Activated CD4-positive, alpha-beta T cell treated with anti-CD3 and anti-CD28 coated beads, Interleukin-10, Interleukin-2, amounts not matched to agents 100 ng/mL and 50 ng/mL, durations not matched to agents 16 hours and 8 hours (primary cell): ENCODE measurements at places on chromosomes 3 and 15.

- no peak for DNase-seq
Observed at GRCh38 chr15:101411085-101411484, 78.4 kb downstream of the PCSK6 start.

DNA sequence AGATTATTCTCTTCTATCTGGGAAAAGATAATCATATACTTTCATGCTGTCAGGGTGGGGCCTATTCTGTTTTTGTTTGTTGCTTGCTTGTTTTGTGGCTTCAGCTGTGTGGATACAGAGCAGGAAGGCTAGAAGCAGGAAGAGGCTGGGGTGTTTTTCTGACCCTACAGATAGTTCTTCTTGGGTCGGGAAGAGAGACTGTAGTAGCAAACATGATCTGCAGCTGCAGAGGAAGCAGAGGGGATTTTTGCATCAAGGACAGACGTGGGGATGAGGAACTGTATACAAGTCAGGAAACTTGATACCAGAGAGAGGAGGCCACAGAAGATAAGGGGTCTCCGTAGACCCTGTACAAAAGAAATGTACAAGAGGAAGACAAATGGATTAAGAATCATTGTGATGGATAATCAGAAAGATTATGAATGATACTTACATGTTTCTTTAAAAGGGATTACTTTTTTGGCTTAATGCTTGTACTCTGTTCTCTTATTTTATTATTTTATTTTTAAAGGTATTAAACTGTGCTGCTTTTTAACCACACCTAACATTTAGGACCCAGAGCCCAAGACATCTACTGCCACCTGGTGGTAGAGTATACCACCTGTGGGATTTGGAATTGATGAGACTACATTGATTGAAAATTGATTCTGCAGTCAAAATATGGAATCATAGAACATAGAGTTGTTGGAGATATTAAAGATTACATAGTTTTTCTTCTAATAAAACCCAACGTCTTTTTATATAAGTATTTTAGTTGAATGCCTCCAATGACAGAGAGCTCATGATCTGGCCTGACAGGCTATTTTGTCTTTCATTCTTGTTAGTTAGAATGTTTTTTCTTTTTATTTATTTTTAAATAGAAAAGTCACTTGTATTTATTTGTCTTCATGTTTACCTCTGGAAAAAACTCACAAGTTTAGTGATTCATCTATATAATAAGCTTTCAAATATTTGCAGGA lies 87.3 kb upstream of the ROPN1 start:
- peak; percentile 47 for DNase-seq

DNA sequence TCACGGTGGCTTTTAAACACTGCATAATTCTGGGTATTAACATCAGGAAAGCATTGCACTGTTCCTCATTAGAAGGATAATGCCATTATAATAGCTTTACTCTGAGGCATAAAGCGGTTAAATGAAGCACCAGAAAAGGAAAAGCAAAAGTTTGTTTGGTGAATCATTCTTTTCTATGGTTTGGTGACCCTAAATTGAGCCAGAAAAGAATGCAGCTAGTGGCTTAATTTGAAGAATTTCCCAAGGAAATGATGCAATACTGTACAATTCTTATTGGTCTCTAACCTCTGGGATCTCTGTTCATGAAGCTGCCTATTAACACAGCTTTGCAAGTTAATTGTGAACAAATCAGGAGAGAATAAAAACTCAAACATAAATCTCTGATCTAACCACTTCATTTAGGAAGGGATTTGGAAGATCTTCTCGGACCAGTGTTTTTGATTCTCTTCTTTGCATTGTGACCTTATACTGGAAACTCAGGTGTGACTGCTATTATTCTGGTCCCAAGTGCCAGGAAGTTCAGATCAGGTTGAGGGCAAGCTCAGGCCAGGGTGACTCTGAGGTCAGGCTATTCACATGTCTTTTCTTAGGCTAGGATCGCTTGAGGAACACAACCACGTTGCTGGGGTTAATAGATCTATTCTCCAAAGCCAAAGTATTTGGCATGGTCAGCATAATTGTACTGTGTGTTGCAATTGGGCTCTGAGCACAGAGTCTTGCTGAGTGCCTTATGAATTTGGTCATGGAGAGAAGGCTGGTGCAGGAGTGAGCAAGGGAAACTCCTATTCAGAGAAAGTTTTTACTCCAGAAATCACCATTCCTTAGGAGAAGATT lies 11.3 kb upstream of the DLG1 start:
- peak; percentile 41 for DNase-seq

GRCh38 chr3:101381809-101382208 lies 61.4 kb upstream of the IMPG2 start:
- peak; percentile 48 for DNase-seq

DNA sequence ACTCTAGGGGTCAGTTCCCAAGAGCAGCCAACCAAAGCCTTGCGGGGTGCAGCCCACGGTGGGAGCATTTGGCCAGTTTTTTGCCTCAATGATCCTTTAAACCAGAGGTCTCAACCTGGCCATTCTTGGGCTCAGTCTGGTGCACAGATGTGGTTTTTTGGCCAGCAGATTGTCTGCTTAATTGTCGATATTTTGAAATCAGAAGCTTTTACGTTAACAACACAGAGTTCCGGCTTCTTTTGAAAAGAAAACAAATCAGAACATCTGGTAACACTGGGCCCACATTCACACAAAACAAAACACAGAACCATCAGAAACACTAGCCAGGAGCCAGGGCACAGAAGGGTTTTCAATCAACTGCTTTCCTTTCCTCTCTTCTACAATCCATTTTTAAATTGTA lies 127.7 kb downstream of the XXYLT1 start:
- no peak for DNase-seq

DNA sequence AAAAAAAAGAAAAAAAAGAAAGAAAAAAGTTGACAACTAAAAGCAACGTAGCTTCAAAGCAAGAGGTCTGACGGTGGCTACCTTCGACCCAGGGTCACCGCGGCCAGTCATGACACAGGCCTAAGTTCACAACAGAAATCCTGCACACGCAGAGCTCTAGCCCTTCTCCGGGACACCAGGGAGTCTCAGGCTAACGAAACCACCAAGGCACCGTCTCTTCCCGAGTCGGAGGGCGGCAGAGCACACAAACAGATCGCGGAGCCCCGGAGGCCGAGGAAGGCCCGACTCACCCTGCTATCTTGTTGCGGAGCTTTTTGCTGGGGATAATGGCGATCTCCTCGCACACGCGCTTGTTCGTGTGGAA lies 584 bp downstream of the RPS17 start:
- no peak for DNase-seq

DNA sequence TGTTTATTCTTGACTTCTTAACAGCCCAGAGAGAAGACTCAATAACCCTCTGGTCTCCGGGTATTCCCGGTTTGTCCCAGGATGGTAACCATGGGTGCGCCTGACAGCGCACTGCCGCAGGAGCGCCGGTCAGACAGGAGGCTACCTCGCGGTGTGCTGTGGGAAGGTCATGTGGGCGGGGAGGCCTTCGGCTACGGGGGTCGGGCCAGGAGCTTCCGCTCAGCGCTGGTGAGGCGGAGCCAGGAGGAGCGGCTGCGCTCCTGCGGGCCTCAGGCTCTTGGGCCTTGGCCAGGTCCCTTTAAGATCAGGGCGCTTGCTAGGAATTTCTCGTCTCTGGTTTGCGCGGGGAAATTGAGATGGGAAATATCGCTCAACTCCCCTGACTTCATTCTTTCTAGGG lies 182.3 kb upstream of the NDN start:
- no peak for DNase-seq

- DNase-seq = no peak
Observed at GRCh38 chr3:29215948-29216347, 64.9 kb upstream of the RBMS3 start.

GRCh38 chr3:117063930-117064329 lies 354.4 kb downstream of the TUSC7 start:
- DNase-seq = no peak

GRCh38 chr3:192444096-192444790 lies 283.1 kb downstream of the FGF12 start:
- DNase-seq = peak; percentile 62

DNA sequence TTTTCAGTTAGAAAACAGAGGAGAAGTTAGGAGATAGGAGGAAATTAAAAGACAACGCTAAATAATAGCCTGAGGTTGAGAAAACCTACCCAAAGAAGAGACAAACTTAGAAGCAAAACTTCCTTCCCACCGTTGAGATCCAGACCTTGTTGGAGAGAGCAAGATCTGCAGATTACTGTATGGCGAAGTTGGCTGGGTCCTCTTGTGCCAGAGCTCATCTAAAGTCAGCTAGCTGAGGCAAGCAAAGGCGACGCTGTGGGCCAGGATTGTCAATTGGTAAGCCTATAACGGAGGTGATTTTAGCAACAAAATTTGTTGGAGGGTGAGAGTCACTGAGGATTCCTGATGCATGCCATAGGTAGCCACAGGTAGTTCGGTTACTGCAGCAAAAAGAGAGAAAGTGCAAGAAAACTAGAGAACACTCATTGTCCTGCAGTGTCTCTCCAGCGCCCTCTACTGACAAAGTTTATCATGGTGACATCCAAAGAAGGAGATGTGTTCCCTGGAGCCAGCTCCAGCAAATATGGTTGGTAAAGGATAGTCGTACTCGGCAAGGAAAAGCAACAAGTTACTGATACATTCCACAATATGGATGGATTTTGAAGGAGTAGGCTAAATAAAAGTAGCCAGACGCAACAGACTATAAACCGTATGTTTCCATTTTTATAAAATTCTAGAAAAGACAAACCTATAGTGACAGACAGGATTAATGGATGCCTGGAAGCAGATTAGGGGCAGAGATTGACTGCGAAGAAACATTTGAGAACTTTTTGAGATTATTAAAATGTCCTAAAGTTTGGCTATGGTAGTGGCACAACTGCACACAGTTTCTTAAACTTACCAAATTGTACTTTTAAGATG lies 9.8 kb upstream of the OR5K4 start:
- DNase-seq = peak; percentile 69

- DNase-seq = no peak
Observed at GRCh38 chr3:55534876-55535275, 47.8 kb upstream of the WNT5A start.

DNA sequence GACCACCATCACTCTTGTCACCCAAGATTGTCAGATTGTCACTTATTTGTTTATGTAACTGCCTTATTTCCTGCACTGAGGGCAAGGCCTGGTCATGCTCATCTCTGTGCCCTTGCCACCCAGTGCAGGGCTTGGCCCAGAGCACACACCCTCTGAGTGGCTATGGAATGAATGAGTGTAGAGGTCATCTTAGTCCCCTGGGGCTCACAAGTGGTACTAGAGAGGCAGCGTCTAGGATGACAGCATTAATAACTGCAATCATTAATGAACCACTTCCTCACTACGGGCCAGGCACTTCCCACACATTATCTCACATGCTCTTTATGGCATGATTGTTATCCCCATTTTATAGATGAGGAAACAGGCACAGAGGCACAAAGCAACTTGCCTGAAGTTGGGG lies 117.0 kb downstream of the SMAD6 start:
- DNase-seq = no peak

DNA sequence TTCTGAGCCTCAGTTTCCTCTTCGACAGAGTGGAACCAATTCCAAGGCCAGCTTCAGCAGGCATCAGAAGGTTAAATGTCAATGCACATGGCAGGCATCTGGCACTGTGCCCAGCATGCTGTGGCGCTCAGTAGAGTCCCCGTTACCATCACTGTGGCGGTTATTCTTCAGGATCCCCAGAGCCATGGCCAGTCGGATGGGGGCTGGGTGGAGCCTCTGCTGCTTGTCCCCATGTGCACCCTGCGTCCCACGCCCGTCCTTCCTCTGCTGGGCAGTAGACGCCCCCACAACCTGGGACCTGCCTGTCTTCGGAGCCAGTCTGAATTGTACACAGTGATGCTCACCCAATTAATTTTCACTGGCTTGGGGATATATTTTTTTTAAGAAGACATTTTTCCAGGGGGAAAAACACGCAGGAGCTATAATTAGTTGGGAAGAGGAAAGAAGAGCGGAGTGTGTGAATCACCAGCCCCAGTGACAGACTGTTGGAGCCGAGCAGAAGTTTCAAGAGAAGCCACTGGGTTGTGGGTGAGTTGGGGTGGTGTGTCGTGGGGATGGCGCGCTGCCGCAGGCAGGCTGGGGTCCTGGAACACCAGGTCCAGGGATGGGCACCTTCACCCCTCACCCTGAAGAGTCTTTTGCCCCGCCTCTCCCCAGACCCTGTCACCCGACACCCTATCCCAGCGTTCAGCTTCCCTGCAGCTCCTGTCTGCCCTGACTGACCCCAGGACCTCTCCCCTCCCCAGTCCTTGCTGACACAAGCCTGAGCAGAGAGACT lies 26.8 kb upstream of the RPL29 start:
- DNase-seq = no peak
